Activated T-cell treated with anti-CD3 and anti-CD28 coated beads, Interleukin-2, amount 50 U/mL, for 1 hour (primary cell): ENCODE measurements at places on chromosomes 7 and 10.

- DNase-seq: no peak
Observed at GRCh38 chr7:32150039-32150438, 79.8 kb upstream of the PDE1C start.

DNA sequence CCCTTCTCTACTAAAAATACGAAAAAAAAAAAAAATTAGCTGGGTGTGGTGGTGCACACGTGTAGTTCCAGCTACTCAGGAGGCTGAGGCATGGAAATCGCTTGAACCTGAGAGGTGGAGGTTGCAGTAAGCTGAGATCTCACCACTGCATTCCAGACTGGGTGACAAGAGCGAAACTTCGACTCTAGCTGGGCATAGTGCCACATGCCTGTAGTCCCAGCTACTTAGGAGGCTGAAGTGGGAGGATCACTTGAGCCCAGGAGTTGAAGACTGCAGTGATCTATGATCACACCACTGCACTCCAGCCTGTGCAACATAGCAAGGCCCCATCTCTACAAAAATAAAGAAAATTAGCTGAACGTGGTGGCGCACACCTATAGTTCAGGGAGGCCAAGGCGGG is 1.2 kb upstream of the SPACDR start:
- DNase-seq: no peak

- DNase-seq: no peak
Observed at GRCh38 chr10:102280397-102281101, 35.2 kb downstream of the GBF1 start.

- DNase-seq: no peak
Observed at GRCh38 chr10:25078658-25079431, 62.4 kb downstream of the THNSL1 start.

DNA sequence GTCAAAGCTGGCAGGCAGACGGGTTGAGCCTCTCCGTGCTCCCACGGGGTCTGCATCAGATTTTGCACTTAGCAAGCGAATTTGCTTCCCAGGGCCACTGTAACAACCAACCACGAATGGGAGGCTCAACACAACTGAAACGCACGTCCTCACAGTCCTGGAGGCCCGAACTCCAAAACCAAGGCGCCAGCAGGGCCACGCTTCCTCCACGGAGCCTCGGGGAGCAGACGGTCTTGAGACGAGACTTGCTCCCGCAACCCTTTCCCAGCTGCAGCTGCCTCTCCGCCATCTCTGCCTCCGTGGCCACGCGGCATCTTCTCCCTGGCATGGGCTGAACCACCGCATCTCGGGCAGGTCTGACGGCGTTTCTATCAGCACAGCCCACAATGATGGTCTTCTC is 30.2 kb upstream of the INSIG1 start:
- no peak for DNase-seq

DNA sequence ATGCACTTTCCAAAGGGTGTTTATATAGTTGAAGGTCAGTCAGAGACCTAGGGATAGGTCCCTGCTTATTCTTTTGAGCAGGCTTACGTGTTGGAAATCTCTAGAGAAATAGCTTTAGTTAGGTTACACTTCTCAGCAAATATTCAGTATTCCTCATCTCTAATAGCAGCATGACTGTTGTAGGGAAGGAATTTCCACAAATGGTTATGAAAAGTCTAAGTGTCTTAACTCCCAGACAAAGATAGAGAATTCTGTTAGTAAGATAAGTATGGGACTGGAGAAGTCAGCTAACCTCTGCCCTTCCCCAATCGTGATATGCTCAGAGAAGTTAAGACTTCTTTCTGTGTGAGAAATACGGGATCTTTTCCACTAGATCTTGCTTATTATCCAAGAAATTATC is 16.5 kb downstream of the SGPL1 start:
- DNase-seq: no peak

DNA sequence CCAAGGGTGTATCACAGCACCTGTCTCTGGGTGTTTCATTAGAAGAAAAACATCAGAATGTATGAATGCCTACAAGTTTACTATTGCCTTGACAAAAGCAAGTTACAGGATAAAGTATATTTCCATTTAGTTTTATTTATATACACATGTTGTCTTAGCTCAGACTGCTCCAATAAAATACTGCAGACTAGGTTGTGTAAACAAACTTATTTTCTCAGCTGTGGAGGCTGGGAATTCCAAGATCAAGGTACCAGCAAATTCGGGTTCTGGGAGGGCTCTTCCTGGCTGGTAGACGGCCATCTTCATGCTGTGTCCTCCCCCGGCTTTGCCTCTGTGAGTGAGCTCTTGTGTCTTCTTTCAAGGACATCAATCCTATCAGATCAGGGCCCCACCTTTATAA is 77.1 kb upstream of the UNC5B start:
- no peak for DNase-seq

- DNase-seq: no peak
Observed at GRCh38 chr7:55124989-55125875, 106.4 kb downstream of the EGFR start.

- DNase-seq: no peak
Observed at GRCh38 chr7:14436878-14437277, 447.4 kb upstream of the ETV1 start.

DNA sequence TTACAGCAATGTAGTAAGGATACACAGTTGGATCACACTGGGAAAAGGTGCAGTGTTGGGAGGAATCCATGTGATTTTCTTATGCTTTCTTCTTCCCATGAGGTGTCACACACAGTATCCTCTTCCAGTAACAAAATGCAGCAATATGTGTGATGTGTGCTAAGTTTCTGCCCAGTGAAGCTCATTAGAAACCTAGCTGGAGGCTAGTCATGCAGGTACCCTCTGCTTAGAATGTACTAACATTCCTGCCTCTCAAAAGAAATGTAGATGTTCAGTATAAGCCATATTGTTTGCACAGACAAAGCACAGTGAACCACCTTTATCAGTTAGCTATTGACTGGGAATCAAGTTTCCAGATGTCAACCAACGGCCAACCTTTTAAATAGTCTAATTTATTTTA is 12.9 kb upstream of the KCND2 start:
- DNase-seq: no peak

- DNase-seq: no peak
Observed at GRCh38 chr7:154990964-154991540, 11.9 kb downstream of the PAXIP1 start.

GRCh38 chr10:58641095-58641531 is 128.4 kb downstream of the BICC1 start:
- DNase-seq: no peak

DNA sequence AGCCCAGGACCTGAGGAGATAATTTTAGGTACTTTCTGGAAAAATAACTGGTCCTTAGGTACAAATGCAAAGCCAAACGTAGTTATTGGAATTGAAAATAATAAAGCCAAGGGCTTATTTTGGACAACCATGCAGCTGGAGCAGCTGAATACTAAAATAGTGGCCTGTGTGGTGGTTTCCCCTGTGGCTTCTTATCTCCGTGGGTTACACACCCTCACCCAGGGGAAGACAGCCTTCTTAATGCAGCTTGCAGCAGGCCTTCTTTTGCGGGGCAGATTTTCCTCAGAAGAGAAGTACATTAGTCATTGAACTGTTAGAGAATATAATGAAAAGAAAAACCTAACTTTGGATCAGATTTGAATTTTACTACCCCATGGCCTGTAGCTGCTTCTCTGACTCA is 133.5 kb downstream of the ST7 start:
- no peak for DNase-seq

DNA sequence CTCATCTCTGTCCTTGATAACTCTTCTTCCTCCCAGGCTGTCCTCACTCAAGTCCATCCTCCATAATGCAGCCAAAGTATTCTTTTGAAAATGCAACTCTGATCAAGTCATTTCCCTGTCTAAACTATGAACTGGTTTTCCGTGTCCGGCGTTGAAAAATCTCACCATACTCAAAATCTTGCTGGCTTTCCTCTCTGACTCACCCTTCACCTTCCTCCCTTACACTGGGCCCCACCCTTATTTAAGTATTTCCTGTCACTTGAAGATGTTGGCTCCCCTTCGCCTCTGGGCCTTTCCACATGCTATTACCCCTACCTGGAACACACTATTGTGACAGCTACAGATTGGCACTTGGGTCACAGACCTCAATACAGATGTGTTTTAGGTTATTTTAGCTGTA is 515.6 kb downstream of the INHBA start:
- no peak for DNase-seq

DNA sequence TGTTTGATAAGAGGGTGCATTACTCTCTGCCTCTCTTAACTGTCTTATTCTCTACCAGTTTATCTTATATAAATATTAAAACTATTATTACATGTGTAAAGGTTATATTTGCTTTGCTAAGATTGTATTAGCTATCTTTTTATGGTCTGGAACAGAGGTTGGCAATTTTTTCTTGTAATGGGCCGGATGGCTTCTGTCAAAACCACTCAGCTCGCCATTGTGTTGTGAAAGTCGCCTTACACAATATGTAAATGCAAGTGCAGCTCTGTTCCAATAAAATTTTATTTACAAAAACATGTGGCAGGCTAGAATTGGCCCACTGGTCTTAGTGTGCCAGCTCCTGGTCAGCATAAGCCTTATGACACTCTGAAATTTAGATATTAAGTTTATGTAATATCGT is 185.8 kb downstream of the SDK1 start:
- no peak for DNase-seq

GRCh38 chr7:78850093-78850740 is 603.2 kb downstream of the MAGI2 start:
- no peak for DNase-seq

GRCh38 chr10:126253611-126253998 is 134.7 kb downstream of the ADAM12 start:
- DNase-seq: no peak

DNA sequence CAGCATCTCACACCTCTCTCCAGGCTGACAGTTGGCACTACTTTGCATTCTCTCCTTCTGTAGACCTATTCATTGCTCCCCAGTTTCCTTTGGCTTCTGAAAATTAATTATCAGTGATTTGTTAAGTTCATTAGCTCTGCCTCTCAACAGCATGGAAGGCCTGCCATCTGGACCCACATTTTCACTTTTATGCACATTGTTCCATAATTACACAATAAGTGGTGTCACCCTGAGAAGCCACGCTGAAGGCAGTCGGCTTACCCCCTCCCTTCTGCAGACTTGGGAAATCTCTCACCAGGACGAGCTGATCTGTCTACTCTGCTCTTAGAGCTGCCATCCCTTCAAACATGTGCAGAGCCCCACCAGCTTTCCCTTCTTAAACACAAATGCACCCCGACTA is 64.7 kb downstream of the SLIT1 start:
- no peak for DNase-seq

DNA sequence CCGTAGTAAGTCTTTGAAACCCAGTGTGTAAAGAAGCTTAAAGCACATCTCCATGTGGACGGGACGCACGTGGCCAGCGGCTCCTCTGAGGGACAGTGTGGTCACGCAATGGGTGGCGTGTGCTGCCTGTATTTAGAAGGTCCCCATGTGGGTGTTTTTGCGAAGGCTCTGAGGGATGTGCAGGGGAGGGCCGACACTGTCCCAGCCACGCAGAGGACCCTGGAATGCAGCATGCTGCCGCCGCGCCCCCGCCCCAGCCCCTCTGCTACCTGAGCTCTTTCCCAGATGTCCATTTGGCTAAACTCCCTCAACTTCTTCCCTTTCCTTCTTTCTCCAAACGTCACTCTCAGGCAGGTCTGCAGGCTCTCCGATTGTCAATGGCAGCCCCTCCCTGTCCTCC is 8.8 kb downstream of the PFKP start:
- no peak for DNase-seq

- DNase-seq: no peak
Observed at GRCh38 chr10:132883391-132883881, 58.9 kb downstream of the CFAP46 start.

DNA sequence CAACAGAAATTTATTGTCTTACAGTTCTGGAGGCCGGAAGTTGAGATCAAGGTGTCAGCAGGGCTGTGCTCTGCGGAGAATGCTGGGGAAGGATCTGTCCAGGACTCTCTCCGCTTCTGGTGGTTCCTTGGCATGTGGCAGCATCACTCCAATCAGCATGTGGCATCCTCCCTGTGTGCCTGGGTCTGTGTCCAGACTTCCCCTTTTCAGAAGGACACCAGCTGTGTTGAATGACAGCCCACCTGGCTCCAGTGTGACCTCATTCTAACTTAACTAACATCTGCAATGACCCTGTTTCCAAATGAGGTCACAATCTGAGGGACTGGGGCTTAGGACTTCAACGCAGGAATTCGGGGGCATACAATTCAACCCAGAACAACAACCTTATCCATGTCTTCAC is 141.9 kb downstream of the BMS1 start:
- no peak for DNase-seq

- DNase-seq: no peak
Observed at GRCh38 chr7:87450706-87451105, 24.8 kb downstream of the ABCB4 start.
